ENCODE measurements at places on chromosomes 12 and 14.

GRCh38 chr14:69972755-69973154 lies 93.5 kb downstream of the SMOC1 start:
- DNase-seq = no peak

DNA sequence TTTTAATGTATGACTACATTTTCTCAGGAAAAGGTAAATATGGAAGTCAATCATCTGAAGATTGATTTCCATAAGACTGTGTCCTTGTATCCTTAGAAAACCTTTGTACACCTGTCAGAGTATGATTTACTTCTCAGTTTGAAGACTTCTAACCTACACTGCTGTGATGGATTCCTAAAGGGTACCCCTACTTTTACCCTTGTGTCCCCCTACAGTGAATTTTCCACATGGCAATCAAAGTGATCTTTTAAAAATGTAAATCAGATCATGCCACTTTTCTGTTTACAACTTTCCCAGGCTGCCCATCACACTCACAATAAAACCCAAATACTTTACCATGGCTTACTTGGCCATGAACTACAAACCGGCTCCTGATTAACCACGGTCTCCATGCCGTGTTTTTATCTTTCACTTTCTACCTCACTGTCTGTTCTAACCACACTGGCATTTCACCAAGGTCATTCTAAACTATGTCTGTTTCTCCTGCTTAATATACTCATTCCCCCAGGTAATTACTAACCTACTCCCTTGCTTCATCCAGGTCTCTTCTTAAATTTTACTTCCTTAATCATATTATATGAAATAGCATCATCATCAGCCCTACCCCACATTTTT lies 8.1 kb downstream of the DNAI7 start:
- no peak for DNase-seq

GRCh38 chr12:127064207-127064606 lies 1202.8 kb upstream of the TMEM132C start:
- no peak for DNase-seq

- DNase-seq = no peak
Observed at GRCh38 chr14:43022094-43022800, 1415.6 kb downstream of the LRFN5 start.

DNA sequence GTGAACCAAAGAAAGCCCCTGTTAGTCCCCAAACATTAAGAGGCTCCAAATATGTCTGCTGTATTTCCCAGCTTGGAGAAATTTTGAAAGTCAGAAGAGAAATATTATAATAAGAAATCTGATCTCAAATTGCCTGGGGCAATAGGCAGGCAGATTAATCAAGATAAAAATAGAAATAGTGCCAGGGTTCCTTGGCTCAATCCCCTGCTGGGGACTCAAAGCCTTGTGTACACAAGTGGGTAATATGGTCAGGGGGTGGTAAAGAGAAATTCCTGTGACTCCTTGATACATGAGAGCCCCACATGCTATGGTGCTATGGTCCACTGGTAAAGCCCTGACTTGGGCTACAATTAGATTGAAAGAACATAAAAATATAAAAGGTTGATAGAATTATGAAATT lies 41.3 kb upstream of the ARID2 start:
- DNase-seq = no peak

DNA sequence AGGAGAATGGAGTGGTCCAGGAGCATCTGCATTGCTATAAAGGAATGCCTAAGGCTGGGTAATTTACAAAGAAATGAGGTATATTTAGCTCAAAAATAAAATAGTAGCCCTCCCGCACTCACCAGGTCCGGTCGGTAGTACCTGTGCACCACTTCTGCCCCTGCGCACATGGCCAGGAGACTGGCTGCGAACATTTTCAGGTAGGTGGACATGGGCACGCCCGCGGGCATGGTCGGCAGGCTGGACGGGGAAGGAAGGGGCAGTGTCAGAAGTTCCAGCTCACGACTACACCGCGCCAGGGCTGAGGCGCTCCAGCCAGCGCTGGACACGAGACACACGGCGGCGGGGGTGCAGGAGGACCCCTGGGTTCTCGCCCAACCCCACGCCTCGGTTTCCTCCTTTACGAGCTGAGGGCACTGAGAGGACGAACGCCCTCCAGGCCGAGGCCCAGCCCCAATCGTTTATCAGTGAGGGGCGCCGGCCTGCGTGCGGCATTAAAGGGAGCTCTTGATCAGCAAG lies 9.1 kb upstream of the TDG start:
- no peak for DNase-seq

GRCh38 chr14:96727980-96728717 lies 69.0 kb upstream of the VRK1 start:
- no peak for DNase-seq

DNA sequence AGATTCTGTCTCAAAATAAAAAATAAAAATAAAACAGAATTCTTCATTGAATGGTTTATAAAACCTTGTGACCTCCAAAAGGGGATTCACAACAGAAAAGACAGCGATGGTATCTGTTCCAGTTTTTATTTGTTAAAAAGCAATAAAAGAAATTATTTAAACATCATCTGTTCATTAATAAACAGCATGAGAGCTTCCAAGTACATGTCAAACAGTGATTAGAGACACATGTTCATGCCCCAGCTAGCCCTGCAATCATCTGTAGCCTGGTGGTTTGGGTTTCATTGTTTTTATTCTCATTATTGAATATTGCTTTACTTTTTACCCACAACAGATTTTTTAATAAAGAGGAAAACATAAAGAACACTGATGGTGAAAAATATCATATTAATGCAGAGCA lies 173.3 kb downstream of the ANO2 start:
- DNase-seq = no peak

DNA sequence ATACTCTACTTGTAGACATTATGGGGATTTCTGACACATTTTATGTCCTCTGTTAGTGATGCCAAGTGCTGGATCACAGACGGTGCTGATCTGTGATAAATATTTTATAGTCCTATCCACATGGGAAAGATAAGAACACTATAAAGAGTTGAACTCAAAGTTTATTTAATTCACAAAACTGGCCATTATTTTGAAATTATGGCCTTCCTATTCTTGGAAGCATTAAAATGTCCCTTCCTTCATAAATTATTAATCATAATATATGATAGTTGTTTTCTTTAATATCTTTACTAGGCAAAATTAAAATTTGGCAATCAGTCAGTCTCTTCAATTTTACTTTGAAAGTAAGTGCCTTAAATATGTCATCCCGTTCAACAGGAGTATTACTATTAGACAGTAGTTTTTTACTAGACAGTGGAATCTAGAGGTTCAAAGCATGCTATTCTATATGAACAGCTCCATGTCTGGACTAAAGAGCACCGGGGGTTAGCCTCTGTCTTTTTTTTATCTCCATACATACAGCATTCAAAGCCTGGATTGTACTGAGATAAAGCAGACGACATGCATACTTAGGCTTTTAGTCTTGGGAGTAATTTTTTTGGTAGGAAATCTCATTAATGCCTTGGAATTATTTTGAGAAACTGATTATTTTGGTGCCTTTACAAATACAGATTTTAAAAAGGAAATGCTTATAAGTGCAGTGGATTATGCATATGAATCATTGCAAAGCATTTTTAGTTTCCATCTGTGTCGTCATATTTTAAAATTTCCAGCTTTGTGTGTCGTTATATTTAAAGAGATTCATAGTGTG lies 306.1 kb upstream of the RGS6 start:
- DNase-seq = no peak

Measured in occipital lobe (tissue), 3 donors.